Pancreas (tissue), 10 donors: ENCODE measurements at places on chromosomes 1 and 21. TPM values are rescaled to one million over a fixed set of nuclear protein-coding genes. Genes with fewer than 3 reads are reported as not detected.

- no peak overlapping the region for H3K4me3 ChIP-seq
- H3K27ac ChIP-seq, result no peak overlapping the region
- no peaks in the 10 kb centered on the region for H3K27me3 ChIP-seq
- H3K36me3 ChIP-seq, result no peaks in the 10 kb centered on the region
These were observed 170.6 kb downstream of the RUNX1 start for GRCh38 chr21:34878501-34878900.

DNA sequence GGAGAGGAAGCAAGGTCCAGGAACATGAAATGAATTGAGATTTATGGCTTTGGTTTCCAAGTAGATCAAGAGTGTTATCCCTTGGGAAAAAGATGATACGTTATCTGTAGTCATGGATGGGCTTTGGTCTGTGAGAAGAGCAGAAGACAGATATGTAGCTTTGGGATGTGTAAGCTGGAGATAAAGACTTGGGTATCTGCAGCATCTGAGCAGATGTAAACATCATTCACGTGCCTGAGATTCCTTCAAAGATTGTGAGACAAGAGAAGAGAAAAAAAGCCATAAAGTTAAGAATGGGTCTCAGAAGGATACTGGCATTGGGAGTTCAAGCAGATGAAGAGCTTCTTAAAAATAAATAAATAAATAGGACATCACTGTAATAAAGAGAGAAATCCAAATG, 217.8 kb downstream of the PTPRC start:
- H3K27ac ChIP-seq, result no peak overlapping the region
- no peak overlapping the region for H3K4me3 ChIP-seq
- DNase-seq, result no peak
- H3K27me3 ChIP-seq, result no peaks in the 10 kb centered on the region
- H3K36me3 ChIP-seq, result no peaks in the 10 kb centered on the region

DNA sequence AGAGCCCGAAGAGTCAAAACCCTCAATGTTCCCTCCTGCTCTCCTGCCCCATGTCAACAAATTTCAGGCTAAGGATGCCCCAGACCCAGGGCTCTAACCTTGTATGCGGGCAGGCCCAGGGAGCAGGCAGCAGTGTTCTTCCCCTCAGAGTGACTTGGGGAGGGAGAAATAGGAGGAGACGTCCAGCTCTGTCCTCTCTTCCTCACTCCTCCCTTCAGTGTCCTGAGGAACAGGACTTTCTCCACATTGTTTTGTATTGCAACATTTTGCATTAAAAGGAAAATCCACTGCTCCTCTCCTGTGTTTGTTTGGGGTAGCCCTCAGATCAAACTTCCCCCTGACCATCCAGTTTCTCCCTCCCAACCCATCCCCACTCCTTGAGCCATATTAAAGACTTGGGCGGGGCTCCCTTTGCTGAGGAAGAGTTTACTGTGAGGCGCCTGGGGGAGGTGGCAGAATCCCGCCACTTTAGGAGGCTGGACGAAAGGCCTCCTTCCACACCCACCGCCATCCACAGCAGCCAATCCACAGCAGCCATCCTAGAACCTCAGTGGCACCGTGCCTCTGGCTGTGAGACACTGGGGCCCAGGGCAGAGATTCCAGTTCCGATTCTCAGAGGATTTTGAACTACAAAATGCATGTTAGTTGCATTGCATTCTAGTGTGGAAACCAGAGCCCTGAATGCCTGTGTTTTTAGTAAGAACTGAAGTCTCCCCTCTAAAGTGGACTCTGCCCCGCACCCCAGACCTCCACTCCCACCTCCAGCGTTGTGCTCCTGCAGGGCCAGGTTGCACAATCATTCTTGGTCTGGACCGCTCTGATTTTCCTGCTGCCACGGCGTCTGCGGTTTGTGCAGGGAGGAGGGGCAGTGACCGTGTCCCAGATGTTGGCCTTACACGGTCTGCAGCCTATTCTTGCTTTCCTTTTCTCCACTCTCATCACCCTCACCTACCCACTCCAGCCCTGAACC, 3.0 kb downstream of the OLFML3 start:
- no peak overlapping the region for H3K27ac ChIP-seq
- H3K36me3 ChIP-seq, result no peaks in the 10 kb centered on the region
- no peak overlapping the region for H3K4me3 ChIP-seq
- DNase-seq, result no peak
- peaks cover 9% of the 10 kb centered on the region for H3K4me1 ChIP-seq
- no peaks in the 10 kb centered on the region for H3K27me3 ChIP-seq

DNA sequence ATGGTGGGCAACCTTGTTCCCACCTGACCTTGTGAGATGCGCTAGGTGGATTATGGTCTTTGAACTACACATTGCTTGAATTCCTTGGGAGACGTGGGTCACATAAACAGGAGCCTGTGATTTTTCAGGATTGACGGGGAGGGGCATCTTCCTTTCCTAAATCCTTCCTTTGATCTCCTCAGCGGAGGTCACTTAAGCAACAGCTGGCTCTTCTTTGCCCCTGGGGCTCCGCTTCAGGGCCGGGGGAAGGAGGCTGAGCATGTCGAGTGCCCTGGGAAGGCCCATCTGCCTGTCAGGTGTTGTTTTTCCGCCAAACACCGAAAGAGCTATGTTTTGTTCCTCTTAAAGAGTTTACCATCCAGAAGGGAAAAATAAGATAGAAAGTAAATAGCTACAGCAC, 40.6 kb downstream of the KIF26B start:
- no peak for DNase-seq
- no peak overlapping the region for H3K4me3 ChIP-seq
- H3K27ac ChIP-seq, result no peak overlapping the region
- H3K36me3 ChIP-seq, result no peaks in the 10 kb centered on the region

GRCh38 chr1:8259498-8260290, 58.2 kb upstream of the SLC45A1 start:
- H3K4me1 ChIP-seq, result peaks cover 29% of the 10 kb centered on the region
- peak overlapping the region; percentile 89 for H3K27ac ChIP-seq
- DNase-seq, result peak; percentile 92

GRCh38 chr21:29230551-29231261, 68.0 kb upstream of the BACH1 start:
- no peaks in the 10 kb centered on the region for H3K36me3 ChIP-seq
- no peak for DNase-seq
- H3K4me3 ChIP-seq, result no peak overlapping the region
- no peaks in the 10 kb centered on the region for H3K27me3 ChIP-seq

- no peaks in the 10 kb centered on the region for H3K27me3 ChIP-seq
- no peak overlapping the region for H3K4me3 ChIP-seq
- no peak for DNase-seq
- H3K36me3 ChIP-seq, result no peaks in the 10 kb centered on the region
These were observed 63.0 kb downstream of the DISP1 start for GRCh38 chr1:222877854-222878253.

GRCh38 chr1:174217787-174218574, 58.7 kb downstream of the RABGAP1L start:
- H3K27ac ChIP-seq, result no peak overlapping the region
- no peaks in the 10 kb centered on the region for H3K36me3 ChIP-seq
- H3K4me1 ChIP-seq, result peaks cover 3% of the 10 kb centered on the region
- DNase-seq, result no peak
- H3K27me3 ChIP-seq, result no peaks in the 10 kb centered on the region

DNA sequence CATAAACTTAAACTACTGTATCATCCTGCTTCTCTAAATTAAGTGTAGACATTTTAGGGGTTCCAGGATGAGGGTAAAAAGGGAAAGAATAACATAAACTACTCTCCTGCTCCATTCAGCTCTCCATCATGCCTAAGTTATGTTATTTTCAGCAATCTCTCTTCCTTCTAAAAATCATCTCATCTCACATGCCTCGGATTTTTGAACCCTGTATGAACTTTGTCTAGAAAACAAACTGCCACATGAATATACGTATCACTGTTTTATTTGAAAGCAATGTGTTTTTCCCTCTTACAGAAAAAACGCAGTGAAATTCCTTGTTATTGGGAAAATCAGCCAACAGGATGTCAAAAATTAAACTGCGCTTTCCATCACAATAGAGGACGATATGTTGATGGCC, 32.6 kb downstream of the ZBED6 start:
- H3K4me3 ChIP-seq, result no peak overlapping the region
- H3K27me3 ChIP-seq, result no peaks in the 10 kb centered on the region
- no peaks in the 10 kb centered on the region for H3K36me3 ChIP-seq

GRCh38 chr1:160271025-160271424, 8.7 kb upstream of the DCAF8 start:
- H3K36me3 ChIP-seq, result no peaks in the 10 kb centered on the region
- H3K27ac ChIP-seq, result no peak overlapping the region
- H3K4me3 ChIP-seq, result no peak overlapping the region
- DNase-seq, result no peak

DNA sequence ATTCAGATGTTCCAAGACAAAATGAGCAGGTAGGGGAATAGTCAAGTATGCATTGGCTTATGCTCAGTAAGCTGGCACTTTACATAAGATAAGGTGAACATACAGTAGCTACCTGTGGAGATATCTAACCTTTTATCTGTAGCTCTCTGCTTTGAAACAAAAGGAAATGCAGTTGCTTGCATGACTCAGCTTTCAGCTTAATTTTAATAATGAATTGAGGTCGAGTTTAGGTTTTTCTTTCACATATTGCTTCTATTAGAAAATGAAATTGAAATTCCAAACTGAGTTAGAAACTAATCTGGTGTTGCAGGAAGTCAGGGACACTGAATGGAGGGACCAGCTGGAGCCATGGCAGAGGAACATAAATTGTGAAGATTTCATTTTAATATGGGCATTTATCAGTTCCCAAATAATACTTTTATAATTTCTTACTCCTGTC, 8.3 kb downstream of the FRRS1 start:
- no peak overlapping the region for H3K27ac ChIP-seq
- no peak for DNase-seq
- H3K27me3 ChIP-seq, result no peaks in the 10 kb centered on the region
- no peak overlapping the region for H3K4me3 ChIP-seq
- H3K36me3 ChIP-seq, result no peaks in the 10 kb centered on the region

DNA sequence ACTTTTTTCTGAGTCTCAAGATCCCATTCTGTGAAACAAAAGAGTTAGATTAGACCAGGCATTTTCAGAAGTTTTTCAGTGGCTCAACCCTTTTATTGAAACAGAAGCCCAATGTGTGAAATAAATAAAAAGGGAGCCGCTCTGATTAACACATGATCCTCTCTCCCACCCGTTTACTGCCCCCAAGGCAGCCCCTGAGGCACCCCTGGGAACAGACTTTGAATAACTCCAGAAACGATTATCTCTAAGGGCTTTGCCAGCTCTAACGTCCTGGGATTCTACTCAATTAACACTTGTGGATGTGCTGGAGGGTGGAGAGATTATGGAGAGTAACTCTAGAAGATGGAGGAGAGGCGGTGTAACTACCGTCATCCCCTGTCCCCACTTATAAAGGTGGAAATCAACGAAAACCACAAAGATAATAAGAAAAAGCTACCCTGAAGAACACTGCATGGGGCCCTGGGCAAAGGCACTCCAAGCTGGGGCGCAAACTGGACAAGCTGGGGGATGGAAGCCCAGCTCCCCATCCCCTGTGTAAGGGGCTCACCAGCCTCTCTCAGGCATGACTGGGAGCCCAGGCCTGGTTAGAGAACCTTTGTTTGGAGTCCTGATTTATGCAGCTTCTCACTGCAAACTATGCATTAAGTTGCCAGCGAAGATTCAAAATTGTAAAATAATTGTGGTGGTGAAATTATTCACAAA, 39.0 kb upstream of the GRIK3 start:
- H3K27ac ChIP-seq, result no peak overlapping the region
- no peaks in the 10 kb centered on the region for H3K4me1 ChIP-seq
- no peak for DNase-seq
- H3K27me3 ChIP-seq, result no peaks in the 10 kb centered on the region
- no peak overlapping the region for H3K4me3 ChIP-seq

DNA sequence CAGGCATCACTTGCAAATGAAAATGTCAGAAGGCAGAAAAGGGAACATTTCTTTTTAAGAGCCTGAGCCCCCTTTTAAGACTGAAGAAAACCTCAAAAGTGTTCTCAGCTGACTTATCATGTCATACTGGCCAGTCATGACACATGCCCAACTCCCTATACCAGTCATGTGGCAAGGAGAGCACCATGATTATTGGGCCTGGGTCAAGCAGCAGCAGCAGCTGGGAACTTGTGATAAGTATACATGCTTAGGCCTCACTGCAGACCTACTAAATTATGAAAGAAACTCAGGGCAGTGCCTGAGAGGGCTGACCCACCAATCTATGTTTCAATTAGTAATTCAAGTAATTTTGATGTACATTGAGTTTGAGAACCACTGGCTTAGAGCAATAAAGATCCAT, 8.6 kb downstream of the RO60 start:
- H3K27me3 ChIP-seq, result no peaks in the 10 kb centered on the region

GRCh38 chr21:38438462-38438893, 59.8 kb downstream of the ERG start:
- H3K36me3 ChIP-seq, result no peaks in the 10 kb centered on the region
- no peak for DNase-seq
- no peak overlapping the region for H3K4me3 ChIP-seq
- no peak overlapping the region for H3K27ac ChIP-seq

RRP1B gene
- 10.2 TPM for total RNA-seq

PLA2G5 gene
- 0.35 TPM for total RNA-seq

CD1D gene
- 0.37 TPM for total RNA-seq
